ENCODE measurements at places on chromosomes 4 and X. TPM values are rescaled to one million over a fixed set of nuclear protein-coding genes. Genes with fewer than 3 reads are reported as not detected.

DNA sequence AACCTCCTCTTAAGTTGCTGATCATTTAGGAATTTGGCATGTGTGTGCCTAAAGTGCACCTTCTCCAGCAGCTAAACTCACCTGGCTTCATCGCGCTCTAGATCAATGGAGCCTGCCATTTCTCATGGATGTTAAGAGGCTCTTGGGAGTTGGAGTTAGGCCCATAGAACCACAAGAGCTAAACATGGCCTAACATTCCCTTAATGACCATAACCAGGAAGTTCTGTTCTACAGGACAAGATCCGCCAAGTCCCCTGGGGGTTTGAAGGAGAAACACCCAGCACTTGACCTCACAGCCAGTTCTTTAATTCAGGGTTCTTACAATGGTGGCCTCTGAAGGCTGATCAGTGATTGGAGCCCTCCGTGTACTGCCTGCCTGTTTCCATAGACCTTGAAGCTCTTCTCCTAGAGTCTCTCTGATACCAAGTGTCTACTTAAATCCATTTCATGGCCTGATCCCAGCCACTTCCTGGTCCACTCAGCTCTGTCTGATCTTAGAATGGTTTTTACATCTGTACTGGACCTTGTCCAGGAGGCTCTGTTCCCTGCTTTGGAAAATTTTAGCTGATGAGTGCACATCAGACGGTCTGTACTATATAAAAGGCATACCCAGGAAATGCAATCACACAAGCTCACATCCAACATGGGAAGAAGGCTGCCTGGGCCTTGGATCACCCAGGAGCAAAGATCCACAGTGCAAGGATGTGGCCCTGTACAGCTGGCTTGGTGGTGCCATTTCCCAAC, 45.1 kb downstream of the RPS3A start:
- DNase-seq, result no peak

DNA sequence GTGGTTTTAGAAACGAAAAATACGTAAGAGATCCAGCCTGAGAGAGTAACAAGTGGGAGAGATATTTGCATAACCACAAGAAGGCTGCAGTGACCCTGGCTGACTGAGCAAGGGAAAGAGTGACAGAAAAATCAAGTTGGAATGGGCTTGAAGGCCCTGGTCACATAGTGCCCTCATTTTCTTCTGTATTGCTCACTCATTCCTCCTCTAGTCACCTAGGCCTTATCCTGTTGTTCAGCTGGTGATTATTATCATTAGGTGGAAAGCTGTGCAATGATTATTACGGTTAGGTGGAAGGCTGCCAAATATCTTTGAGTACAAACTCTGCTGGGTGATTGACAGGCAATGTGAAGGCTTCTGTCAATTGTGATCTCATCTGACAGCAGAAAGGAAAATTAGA, 2384.1 kb downstream of the PCDH7 start:
- no peak for DNase-seq

The NMU gene
- polyA plus RNA-seq, result 0.65 TPM

The CSAG2 gene
- not detected for polyA plus RNA-seq

Measured in SK-N-SH (cell line).